Inflammatory macrophage treated with lipopolysaccharide for 4 hours (primary cell): ENCODE measurements at places on chromosomes 12 and 14.

DNA sequence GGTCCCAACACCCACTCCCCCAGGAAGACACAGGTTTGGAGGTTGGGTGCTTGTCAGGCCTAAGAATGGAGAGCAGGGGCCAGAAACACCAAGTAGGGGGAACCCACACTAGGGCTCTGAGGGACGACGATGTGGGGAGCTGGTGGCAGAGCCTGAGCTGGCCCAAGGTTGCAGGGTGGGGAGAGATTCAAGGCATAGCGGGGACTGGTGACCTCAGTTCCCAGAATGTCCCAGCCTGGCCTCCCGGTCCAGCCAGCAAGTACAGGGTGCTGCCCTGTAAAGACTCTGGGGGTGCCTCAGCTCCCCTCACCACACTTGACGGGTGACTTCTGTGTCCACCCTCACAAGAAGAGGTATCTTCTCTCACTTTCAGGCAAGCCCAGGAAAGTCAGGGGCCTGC, 86.7 kb downstream of the ALG10 start:
- DNase-seq, result no peak

- peak; percentile 42 for DNase-seq
Observed at GRCh38 chr12:89975574-89975973, 266.9 kb upstream of the ATP2B1 start.

DNA sequence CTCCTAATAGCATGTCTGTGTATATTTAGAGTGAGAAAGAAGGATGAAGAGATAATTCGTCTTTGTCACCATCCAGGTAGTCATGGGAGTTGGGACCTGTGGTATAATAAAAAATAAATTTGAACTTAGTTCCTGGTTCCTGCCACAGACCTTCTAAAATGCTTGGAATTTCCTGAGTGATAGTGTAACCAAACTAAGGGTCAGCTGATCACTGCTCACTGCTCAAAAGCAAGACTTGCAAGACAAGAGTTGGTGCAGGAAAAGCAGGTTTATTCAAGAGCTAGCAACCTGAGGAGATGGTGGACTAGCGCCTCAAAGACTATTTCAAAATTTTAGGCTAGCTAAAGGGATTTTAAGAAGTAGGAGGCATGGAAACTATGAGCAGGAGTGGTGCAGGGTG, 19.1 kb downstream of the ANG start:
- DNase-seq, result peak; percentile 25

DNA sequence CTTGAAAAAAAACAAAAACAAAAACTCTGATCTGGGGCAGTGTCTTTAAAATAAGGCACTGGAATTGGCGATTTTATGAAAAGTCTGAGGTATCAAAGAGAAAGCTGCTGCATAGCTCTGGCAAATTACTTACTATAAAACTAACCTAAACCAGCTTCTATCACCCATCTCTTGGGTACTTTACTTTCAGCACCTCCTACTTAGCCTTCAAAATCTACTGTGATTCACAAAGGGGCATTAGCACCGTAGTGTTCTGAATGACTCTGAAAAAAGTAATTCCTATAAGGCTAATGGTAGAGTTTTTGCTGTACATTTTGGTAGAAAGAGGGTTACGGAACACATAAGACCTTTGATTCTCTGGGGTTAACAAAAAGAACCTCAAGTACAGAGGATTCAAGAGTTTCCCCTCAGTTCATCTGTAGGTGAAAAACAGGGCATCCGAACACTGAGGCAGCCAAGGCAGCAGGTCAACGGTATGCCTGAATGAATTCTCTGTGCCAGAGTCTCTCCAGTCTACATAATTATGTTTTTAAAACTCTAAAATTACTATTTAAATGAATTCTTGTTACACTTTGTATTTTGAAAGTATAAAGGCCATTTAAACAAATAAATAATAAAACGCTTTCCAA, 101.5 kb downstream of the ELK3 start:
- DNase-seq, result no peak

GRCh38 chr14:51681411-51681810, 29.7 kb downstream of the FRMD6 start:
- no peak for DNase-seq

GRCh38 chr14:99093532-99094517, 178.2 kb downstream of the BCL11B start:
- DNase-seq, result no peak

DNA sequence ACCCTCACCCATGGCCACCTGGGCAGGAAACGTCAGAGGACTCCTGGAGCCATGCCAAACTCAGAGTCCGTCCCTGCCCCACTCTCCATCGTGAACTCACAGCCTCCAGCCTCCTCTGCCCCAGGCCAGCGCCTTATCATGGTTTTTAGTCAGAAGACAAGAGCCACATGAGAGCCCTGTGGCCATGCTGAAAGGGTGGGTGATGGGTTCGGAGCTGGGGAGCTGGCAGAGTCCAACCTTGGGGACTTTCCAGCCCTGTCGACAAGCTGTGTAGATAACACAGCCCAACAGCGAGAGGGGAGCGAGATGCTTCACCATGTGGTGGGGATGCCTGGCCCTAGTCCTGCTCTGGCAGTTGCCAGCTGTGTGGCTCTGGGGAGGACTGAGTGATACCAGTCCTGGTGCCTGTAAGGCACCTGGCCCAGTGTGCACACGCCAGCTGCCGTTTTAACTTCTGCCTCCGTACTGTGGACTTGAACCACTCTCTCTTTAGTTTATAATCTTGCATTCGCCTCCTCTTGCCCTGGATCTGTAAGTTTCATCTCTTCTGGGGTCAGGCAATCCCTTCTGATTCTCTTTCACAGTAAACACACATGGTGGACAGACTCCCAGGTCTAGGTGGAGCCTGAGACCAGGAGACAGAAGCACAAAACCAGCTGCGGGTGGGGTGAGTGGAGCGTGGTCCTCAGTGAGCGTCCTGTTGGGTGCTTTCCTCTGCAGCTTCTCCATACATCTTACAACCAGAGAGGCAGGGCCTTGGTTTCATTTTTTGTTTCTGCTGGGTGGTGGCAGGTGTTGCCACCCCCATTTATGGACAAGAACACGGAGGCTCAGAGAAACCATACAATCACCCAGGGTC, 55.3 kb downstream of the RIN3 start:
- DNase-seq, result no peak

DNA sequence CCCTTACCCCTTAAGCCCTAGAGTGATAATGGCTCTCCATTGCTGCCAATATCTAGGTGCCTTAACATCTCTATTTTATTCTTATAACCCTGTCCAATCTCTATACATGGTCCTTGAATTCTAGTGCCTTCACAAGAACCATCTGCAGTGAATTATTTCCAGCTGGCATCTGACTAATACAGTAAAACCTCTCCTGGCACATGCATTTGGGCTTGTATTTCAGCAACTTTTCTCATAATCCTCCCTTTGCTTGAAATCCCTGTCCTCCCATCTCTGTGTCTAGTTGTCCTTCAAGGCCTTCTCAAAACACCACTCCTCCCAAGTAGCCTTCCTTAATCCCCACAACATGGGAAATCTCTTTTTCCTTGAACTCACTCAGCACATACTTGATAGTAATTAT, 14.2 kb upstream of the HMGA2 start:
- no peak for DNase-seq

DNA sequence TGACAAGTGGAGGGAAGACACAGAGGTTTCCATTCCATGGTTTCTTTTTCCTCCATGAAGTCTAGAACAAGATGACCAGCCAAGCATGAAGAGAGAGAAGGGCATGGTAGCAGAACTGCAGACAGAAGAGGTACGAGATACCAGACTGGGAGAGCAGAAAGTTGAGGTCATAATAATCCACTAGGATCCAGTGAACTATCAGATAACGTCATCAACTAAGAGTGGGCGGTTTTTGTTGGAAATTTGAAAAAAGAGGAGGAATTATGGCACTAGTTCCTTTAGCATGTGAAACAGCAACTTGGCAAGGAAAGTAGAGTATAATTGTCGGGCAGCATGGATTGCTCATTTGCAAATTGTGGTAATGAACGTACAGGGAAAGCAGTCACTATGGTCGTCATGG, 357.6 kb downstream of the PDZRN4 start:
- DNase-seq, result no peak

GRCh38 chr14:95006051-95006450, 151.3 kb downstream of the DICER1 start:
- DNase-seq, result no peak

DNA sequence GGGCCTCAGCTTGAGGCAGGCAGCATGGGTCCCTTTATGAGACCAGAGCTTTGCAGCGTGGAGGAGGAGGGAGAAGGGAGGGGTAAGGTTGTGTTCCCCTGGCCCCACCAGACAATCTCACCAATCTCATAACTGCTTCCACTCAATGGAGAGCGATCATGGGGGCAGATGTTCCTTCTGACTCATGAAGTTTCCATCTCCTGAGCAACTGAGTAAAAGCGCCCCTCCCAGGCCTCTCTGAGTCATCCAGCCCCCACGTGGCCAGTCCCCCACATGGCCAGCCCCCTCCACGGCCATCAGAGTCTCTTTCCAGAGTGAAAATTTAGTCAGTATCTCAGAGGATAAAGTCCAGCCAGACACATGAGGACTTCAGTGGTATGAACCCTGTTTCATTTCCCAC, 39.2 kb upstream of the PLXNC1 start:
- DNase-seq, result peak; percentile 59

GRCh38 chr12:112308652-112309051, 73.6 kb downstream of the HECTD4 start:
- DNase-seq, result no peak

- no peak for DNase-seq
Observed at GRCh38 chr12:92058664-92059063, 87.0 kb downstream of the BTG1 start.

- no peak for DNase-seq
Observed at GRCh38 chr14:20802341-20803084, at the start of gene RNASE1. Gene RNASE1 (minus strand): TSS chr14:20802844. CDS start chr14:20802068, 776 bp downstream.

DNA sequence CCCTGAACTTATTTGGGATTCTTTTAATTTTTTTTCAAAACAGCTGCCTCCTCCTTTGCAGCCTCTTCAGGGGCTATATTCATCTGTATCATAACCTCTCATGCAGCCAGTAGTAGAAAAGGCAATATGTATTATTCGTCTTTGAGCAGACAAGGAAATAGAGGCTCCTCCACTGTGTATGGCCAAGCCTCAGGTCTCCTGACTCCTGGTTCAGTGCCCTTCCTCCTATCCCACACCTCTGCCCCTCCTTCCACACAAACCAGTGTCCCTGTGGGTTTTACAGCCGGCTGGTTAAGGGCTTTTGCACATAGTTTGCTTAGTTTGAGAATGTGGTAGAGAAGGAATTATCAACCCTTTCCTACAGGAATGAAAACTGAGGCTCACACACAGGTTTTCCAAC, 8.8 kb upstream of the ACVRL1 start:
- DNase-seq, result no peak

DNA sequence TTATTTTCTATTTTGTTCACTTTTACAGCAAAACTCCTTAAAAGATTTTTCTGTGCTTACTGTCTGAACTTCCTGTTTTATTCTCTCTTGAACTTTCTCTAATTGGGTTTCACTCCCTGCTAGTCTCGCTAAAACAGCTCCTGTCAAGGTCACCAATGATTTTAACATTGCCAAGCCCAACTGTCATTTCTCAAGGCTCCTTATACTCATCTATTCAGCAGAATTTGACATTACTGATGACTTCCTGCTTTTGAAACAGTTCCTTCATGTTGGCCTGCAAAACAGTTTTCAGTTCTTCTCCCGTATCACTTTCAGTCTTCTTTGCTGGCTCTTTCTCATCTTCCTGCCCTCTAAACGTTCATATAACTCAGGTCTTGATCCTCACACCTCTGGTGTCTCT, 268.5 kb upstream of the USP15 start:
- peak; percentile 61 for DNase-seq

DNA sequence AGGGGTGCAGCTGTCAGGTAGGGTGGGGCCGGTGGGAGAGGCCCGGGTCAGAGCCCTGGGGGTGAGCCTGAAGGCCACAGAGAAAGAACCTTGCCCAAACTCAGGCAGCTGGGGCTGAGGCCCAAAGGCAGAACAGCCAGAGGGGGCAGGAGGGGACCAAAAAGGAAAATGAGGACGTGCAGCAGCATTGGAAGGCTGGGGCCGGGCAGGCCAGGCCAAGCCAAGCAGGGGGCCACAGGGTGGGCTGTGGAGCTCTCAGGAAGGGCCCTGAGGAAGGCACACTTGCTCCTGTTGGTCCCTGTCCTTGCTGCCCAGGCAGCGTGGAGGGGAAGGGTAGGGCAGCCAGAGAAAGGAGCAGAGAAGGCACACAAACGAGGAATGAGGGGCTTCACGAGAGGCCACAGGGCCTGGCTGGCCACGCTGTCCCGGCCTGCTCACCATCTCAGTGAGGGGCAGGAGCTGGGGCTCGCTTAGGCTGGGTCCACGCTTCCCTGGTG, 10.5 kb downstream of the MMP14 start:
- no peak for DNase-seq

DNA sequence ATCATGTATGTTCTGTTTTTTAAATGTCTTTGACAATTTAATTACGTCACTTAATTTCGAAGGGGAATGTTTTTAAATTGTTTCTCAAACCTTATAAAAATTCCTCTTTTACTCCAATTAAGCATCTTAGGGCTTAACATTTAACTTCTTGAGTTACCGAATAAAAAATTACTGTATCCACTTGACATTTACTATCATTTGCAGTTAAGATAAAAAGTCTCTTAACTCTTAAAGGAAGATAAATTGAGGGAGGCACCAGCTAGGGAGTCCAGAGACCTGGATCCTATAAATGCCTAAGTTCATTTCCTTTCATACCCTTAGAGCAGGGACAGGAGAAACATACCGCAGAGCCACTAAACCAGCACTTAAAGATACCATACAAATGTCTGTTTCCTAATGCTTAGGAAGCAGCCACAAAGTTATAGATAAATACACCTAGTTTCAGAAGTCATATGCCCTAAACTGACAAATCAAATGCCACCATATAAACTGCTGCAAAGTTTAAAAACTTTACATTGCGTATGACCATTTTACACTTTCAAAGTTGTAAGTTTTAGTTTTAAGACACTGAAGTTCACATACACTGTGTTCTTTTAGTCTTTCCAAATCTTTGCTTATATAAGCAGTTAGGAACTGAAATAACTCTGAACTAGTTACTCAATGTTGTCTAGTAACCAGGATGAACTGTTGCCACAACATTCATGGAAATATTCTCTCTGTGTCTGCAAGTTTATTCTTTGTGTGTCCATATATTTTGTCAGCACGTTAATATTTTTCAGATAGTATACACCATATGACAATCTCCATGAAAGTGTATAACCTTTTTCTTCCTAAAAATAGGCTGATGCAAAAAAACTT, 71.2 kb downstream of the GALNT4 start:
- DNase-seq, result peak; percentile 77

DNA sequence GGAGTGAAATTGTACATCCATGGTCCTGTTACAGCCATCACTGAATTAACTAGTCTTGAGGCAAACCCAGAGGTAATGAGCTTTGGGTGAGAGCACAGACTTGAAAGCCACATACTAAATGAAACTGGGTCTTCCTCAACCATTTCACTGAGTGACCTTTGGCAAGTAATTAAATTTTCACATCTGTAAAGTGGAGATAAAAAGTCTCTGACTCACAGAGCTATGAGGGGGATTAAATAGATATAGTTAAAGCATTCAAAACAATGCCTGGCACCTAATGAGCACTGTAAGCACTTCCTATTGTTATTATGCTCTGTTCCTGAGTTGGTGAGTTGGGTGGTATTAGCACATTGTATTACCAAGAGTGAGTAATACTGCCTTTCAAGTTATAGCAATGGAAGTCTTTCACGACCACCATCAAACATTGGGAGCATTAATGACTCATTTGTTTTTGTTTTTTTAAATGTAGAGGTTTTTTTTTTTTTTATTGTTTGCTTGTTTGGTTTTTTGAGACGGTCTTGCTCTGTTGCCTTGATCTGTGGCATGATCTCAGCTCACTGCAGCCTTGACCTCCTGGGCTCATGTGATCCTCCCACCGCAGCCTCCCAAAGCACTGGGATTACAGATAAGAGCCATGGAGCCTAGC, 12.5 kb upstream of the STRN3 start:
- DNase-seq, result peak; percentile 37

GRCh38 chr14:92460541-92460915, 53.1 kb upstream of the RIN3 start:
- no peak for DNase-seq

GRCh38 chr12:60602601-60603000, 1006.8 kb downstream of the SLC16A7 start:
- DNase-seq, result no peak
